Fibroblast of skin of left quadriceps (primary cell): ENCODE measurements at places on chromosomes 11 and 22.
A peak's percentile ranks its signal among the peaks of the same experiment; 100 is the strongest.

GRCh38 chr22:27512283-27512761 lies 289.2 kb downstream of the MN1 start:
- DNase-seq, result peak; percentile 93

GRCh38 chr11:8654503-8654902 lies 28.0 kb downstream of the TRIM66 start:
- no peak for DNase-seq

DNA sequence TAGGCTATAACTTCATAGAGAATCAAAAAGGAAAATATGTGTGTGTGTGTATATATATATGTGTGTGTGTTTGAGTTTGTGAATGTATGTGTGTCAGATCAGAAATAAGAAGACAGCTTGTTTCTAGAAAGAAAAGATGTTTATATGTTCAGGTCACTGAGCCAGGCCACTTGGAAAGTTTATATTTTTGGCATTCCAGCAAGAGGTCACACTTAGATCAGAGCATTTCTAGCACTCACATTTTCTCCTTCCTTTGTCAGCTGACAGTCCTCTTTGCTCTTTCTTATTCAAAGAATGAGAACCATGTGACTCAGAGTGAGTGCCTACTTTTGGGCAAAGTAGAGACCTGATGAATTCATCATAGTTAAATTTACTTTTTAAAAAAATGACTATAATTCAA lies 22.9 kb downstream of the RAB38 start:
- no peak for DNase-seq

- no peak for DNase-seq
These were observed 85.2 kb downstream of the APOL5 start for GRCh38 chr22:35802885-35803284.

DNA sequence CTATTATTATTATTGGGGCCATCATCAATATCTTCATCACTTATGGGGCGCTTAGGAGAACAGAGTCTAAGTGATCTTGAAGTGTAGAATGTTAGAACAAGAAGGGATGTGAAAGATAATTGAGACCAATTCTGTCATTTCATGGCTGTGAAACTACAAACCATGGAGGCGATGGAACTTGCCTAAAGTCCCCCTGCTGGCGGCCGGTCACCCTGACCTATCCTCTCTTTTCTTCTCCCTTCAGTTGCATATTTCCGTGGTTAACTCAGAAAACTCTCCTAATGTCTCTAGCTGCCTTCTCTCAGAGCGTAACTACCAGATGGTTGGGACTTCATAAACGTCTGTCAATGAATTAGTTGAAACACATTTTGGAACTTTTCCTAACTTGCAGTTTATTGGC lies 6.6 kb upstream of the OR4B1 start:
- DNase-seq, result no peak

GRCh38 chr11:119493712-119494111 lies 70.7 kb upstream of the THY1 start:
- DNase-seq, result no peak

GRCh38 chr11:123523539-123523938 lies 93.5 kb downstream of the GRAMD1B start:
- no peak for DNase-seq

DNA sequence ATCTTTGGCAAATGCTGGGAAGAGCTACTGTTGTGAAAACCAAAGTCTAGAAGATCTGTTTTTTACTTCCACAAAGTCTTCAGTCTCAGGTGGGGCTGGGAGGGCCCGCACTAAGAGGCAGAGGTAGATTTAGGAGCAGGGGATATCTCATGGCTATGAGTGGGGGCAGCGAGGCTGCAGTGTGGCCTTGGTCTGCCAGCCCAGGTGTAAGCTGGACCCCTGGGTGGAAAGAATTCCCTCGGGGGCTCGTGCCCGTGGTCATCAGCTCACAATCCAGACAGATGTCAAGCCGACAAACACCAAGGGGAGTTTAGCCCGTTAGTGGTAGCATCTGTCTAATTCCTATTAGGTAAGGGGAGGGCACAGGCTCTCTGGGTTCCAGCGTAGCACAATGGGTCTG lies 9.0 kb downstream of the PKNOX2 start:
- no peak for DNase-seq

DNA sequence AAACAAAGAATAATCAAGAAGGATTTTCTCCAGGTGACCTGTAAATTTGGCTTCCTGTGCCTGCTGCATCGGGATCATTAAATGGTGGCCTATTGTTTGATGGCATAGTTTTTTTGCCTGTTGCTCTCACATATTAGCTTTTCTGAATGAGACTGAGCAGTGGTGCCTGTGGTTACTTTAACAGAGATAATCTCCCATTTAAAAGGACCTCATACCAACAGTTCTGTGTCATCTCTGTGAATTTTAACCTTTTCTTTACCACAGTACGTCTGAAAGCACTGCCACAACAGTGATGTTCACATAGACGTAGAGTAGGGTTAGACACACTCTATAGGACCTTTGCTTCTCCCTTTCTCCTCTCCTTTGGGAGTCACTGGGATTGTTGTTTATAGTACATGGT lies 22.9 kb upstream of the RCE1 start:
- DNase-seq, result no peak

GRCh38 chr11:62792202-62792575 lies 383 bp upstream of the TMEM223 start:
- no peak for DNase-seq

GRCh38 chr11:26700574-26701235 lies 21.2 kb downstream of the SLC5A12 start:
- DNase-seq, result no peak

DNA sequence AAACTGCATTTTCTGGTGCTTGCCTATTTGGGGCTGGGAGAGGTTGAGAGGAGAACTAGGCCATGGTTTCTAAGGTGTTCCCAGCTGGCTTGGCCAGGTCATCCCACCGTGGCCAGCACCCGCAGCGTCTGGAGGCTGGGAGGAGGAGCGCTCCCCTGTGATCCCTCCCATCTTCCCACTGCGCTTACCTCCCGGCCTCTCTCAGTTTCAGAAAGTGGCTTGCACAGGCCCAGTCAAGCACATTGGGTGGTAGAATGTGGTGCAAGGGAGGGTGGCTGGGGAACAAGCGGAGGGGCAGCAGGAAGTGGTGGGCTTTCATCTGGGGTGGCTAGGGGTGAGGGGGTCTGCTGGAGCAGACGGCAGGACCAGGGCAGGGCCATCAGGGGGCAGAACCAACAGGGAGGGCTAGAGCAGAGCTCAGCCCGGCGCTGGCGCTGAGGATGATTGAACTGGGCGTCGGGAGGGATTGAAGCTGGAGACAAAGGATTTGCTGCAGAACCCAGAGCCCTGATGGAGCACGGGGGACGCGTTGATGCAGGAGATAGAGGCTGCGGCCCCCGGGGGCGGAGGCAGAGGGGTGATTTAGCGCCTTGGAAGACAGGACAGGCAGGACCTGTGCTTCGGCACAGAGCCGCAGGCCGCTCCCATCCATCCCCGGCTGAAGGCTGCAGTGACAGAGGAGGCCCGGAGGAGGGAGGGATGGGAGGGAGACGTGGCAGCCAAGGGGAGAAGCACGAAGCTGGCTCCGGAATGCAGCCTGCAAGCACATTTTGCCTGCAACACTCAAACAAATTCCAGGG lies 76.0 kb downstream of the TRIM29 start:
- DNase-seq, result peak; percentile 8

DNA sequence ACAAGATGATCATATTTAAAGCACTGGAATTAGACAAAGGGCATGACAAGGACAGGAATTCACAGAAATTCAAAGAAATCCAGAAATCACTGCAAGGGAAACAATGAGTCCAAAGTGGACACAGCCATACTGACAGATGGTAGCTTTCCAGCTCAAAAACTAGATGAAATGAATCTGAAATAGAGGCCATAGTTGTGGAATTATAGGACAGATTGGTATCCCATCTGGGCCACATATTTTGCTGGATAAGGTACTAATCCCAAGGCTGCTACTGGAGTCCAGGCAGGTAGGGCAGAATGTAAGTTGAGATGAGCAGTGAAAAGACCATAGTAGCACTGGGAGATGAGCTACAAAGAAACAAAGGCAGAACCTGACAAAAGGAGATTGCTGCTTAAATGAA lies 258.3 kb upstream of the ANO3 start:
- DNase-seq, result no peak

GRCh38 chr11:79486242-79486984 lies 45.6 kb upstream of the TENM4 start:
- no peak for DNase-seq

DNA sequence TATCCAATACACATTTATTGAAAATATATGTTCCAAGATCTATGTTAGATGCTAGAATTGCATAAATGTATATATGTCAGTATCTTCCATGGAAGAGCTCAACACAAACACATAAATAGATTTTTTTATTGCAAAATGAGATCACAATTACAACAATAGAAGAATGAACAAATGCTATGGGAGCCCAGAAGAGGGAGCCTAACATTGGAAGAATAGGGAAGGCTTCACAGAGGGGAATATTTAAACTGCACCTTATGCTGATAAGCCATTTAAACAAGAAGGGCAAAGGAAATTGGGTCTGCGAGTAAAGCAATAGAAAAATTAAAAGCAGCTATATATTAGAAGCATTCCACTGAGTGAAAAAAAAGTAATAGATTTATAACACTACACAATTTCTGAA lies 96.1 kb upstream of the LRRC55 start:
- no peak for DNase-seq

DNA sequence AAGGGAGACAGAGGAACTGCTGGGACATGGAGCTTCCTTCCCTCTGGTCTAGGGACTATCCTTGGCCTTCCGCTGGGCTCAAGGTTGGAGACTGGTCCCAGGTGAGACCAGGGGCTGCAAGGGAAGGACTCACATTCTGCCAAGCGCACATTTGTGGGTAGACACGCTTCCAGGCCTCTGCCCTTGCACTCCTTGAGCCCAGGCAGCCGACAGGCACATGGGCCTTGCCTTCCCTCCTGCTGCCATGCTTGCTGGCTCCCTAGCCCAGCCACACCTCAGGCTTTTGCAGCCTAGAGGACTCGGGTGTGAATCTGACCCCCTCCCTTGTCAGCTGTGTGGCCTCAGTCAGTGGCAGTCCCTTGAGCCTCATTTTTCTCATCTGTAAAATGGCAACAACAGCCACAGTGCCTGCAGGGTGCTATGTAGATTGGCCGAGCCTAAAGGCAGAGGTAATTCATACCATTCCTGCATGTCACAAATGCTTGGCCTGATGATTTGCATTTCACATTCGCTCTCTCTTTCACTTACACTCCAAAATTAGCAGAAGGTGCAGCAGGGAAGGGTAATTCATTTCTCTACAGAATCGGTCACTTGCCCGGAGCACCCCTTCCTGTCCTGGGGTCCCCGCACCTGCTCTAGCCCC lies 57.6 kb upstream of the NECTIN1 start:
- no peak for DNase-seq
